ENCODE measurements at places on chromosomes 13 and 19.

DNA sequence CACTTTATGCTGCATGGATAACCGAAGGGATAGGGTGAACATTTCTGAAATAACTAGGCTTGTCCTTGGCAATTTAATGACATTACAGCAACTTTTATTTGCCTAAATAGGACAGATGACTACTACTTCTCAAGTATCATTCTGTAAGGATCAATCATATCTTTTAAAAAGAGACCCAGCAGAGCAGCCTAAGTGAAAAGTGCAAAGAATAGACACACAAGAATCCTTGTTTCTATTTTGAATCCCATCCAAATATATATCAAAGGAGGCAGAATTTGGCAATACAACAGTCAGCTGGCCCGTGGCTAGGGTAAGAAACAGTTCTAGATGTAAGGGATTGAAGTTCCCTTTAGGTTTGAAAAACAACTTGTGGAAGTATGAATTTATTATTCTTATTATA lies 6.9 kb downstream of the THSD1 start:
- no peak for DNase-seq

GRCh38 chr19:23804676-23805075 lies 46.0 kb upstream of the ZNF681 start:
- no peak for DNase-seq

GRCh38 chr19:1917146-1917545 lies 11.9 kb downstream of the ADAT3 start:
- DNase-seq: no peak

DNA sequence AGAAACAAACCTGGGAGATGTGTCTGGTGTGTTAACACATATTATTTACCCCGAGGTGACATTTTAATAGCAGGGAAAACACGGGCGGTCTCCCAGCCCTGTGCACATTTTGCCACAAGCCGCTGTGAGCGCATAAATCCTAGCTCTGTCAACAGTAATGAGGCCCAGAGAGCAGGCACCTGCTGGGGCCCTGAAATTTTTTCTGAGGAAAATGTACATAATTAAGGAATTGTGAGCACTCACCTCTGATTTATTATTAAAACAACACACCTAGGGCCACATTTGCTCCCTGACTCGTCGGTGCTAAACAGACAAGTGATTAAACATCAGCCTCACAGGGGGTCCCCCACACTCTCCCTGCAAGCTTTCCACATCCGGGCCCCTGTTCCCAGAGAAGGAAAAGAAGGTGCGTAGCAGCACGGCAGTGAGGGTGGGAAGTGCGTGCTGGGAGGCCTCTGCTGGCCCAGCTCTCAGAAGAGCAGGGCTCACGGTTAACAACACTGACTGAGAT lies 616.3 kb downstream of the UQCRFS1 start:
- no peak for DNase-seq

DNA sequence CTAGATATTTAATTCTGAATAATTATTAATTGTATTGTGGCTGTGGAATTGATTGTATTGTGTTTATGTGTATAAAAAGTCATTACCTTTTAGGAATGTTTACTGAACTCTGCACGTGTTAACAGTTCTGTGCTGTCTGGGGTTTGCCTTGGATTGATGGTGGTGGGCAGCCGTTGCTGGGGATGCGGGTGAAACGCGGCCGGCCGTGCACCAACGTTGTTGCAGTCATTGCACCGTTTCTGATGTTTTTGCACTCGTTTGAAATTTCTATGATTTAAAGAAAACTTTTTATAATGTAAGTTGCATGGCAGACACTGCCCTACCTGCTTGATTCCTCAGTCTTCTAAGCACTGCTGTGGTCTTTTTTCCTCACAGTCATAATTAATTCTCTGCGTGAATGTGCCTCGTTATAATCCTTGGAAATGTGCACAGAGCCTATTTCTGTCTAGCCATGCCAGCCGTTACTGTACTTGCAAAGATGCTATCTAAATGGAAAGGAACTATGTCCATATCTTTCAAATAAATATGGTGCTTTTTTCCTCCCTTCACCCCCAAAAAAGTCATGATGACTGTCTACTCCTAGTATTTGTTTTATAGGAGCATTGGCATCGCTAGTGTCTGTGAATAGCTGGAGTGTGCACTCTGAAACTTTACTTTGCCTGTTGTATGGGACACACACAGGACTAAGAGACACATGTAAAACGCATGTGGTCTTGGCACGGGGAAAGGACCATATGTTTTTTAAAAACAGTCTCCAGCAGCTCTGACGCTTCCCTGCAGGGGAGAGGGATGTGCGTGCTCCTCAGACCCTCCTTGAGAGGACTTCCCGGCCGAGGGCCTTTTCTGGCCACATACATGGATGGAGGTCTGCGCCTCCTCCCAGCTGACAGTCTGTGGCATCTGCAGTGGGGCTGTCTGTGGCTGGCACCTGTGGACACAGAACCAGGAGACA lies 40.7 kb upstream of the MCF2L start:
- no peak for DNase-seq

GRCh38 chr13:50285283-50285682 lies 270.0 kb downstream of the KCNRG start:
- no peak for DNase-seq

GRCh38 chr13:72990953-72991352 lies 67.9 kb upstream of the KLF5 start:
- no peak for DNase-seq

DNA sequence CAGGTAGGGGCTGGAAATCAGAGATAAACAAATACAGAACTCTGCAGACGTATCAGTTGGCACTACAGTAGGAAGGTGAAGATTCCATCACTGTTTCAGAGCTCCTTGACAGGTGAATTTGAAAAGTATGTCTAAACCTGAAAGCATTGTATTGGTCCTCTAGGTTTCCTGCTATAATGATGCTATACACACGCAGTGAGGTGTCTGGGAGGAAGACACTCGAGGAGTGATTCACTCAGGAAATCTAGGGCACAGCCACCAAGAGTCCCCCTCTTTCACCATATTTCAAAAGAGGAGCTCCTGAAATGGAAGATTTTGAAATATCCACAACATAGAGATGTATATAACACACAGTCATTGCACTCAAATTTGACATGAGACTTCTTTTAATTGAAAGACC lies 331.0 kb upstream of the DACH1 start:
- no peak for DNase-seq

- no peak for DNase-seq
These were observed 228.7 kb downstream of the COG6 start for GRCh38 chr13:39884166-39884565.

GRCh38 chr13:112145551-112146360 lies 78.8 kb downstream of the SOX1 start:
- no peak for DNase-seq

DNA sequence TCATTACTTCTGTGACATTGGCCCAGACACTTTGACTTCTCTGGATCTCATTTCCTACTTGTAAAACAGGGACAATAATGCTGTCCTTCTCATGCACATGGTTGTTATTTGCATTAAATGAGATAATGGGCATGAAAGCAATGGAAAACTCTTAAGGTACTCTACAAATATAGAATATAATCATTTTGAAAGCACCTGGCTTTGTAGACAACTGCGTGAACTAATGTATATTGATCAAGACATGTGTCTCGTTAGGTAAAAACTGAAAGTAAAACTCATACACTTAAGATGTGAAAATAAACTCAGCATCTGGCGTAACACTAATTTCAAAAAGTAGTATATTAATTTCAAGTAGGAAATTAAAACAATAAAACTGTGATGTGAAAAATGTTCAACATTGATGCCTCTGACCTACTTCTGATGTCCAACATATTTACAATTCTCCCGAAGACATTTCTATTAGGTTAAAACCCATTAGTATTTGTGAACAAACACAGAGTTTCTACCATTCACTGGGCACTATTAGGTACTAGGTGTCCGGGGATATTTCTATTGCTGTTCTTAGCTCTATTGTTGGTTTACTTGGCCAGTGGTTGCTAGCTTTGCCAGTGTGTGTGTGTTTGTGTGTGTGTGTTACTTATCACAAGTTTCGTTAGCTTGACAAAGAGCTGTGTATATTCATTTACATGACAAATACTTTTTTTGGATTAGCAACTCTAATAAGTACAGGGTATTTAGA lies 220.5 kb downstream of the KCNRG start:
- DNase-seq: no peak

GRCh38 chr13:73399347-73400216 lies 340.8 kb downstream of the KLF5 start:
- DNase-seq: no peak

DNA sequence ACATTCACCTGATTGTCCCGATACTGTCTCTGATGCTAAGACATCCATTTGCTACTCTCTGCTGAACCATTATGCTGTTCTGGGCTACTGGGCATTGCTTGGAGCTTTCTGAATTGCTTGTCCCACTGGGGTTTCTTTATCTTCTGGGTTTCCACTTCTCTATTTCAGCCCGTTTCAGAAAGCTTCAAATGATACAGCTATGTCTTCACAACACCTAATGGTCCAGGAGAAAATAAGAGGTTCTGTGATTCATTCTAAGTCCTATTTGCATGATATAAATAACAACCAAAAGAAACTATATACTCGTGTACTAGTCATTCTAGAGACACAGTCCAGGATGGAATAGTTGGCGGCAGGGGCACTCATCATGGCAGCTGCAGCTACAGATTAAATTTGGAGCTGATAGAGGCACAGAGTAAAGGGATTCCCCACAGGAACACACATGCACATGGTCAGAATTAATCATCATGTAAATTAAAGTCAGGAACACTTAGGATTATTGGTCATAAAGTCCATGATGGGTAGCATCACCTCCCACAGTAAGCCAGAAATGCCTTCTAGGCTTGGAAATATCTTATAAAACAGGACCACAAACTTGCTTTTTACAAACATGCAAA lies 33.3 kb upstream of the SCEL start:
- DNase-seq: no peak

- DNase-seq: no peak
These were observed 269.0 kb downstream of the FGF14 start for GRCh38 chr13:102132777-102133295.

DNA sequence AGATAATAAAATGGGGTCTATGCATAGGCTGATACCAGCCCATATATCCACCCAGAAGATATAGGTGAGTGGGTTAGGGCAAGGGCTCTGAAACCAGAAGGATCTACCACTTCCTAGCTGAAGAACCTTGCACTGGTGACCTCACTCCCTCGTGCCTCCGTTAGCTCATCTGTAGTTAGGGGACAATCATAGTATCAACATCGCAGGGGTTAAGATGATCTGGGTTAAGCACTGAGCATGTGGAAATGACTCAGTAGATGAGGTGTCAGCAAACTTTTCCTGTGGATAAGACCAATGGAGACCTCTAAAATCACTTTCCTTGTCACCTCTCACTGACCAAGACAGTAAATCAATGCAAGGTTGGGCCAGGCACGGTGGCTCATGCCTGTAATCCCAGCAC lies 30.5 kb downstream of the TNFSF14 start:
- DNase-seq: no peak

DNA sequence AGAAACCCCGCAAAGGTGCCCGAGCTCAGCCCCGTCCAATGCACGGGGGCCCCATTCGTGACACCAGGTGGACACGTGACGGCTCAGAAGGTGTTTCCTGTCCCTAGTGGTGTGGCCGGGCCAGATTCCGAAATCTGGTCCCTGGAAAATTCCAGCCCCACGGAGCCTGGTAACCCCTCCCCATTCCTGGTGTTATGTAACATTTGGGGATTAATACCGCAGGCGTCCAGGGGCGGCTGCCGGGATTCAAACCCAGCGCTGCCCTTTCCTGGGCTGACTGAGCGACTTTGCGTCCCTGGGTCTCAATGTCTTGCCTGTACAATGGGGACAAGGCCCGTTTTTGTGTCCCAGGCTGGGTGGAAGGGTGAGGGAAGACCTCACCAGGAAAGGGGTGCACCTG lies 1.0 kb upstream of the PLK5 start:
- DNase-seq: no peak

DNA sequence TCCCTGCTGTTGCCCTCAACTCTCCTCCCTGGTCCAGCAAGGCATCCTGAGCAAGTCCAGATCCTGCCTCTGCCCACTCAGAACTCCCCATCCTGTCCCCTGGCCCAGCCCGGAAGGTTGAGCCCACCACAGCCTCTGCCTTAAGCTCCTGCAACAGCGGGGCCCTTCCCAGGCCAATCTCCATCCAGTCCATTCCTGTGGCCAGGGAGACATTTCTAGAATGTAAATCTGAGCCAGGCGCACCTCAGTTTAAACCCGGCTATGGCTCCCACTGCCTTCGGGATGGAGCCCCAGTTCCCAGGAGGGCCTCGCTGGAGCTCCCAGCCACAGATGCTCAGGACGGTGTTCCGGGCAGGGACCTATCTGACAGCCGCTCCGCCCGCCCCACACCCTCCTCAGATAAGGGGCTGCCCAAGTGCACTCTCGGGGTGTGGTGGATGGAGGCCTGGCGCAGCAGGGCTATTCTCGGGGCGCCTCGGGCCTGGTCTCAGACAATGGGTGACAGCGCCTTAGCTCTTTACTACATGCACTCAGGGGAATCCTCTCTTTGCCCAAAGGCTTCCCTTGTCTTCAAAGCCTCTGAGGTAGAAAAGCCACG lies 5.3 kb downstream of the TRAPPC6A start:
- no peak for DNase-seq

Measured in stimulated activated CD4-positive, alpha-beta T cell treated with anti-CD3 and anti-CD28 coated beads, Interleukin-1b, Interleukin-23, amount 100 ng/mL, for 1 hour (primary cell).